ENCODE measurements at places on chromosomes 1 and 21.

- DNase-seq: no peak
These were observed 18.3 kb upstream of the S100A2 start for GRCh38 chr1:153583976-153584375.

- DNase-seq: no peak
These were observed 83.1 kb upstream of the LYPLAL1 start for GRCh38 chr1:219090607-219091006.

DNA sequence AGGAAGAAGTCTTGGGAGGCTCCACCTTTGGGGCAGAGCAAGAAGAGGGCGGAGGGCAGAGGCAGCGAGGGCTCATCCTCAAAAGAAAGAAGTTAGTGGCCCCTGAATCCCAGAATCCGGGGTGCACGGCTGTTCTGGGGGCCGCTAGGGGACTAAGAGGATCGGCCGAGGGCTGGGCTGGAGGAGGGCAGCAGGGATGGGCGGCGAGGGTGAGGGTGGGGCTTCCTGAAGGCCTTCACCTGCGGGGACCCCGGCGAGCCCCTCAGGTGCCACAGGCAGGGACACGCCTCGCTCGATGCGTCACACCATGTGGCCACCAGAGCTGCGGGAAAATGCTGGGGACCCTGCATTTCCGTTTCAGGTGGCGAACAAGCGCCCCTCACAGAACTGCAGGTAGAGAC, 23.9 kb downstream of the COL6A1 start:
- no peak for DNase-seq

DNA sequence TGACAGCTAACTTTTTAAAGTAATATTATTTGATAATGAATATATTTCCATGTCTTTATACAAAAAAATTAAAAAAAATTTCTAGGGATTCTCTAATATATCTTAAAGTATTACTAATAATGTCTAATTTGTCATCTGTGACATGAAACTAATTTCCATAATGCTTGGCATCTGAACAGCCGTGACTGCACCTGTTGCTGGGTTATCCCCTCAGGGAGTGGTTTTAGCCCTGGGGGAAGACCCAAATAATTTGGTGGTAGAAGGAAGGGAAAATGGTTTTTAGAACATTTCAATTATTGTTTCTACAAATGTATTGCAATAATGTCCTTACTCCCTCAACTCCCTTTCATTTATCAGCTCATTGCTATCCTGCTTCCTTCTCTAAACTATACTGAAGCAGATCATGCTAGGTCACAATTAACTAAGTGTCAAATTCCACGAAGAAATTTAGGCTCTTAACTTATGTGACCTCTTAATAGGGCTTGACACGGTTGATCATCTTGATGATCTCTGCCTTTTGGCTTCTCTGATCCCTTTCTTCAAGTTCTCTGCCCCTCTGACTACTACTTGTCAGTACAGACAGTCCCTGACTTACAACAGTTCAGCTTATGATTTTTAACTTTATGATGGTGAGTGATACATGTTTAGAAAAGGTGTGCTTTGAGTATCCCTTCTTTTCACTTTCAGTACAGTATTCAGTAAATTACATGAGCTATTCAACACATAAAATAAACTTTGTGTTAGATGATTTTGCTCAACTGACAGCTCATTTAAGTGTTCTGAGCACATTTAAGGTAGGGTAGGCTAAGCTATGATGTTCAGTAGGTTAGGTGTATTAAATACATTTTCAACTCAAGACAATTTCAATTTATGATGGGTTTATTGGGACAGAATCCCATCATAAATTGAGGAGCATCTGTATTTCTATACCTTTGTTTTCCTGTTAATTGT, 26.4 kb upstream of the DPH5 start:
- DNase-seq: no peak

DNA sequence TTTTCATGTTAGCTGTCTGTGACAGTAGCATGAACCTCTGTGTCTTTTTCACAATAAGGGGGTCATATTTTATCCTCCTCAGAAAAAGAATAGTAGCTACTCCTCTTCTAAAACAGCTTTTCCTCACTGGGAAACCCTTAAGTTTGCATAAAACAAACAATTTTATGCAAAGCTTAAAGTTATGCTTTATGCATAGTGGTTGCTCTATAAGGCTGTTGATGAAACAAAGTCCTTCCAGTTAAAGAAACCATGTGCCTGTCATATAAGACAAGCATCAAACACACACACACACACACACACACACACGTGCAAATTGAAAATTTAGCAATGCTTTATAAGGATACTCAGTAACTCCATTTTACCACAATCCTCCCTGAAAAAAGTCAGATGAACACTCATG, 107.0 kb downstream of the CHD1L start:
- no peak for DNase-seq

- DNase-seq: no peak
These were observed 3.8 kb upstream of the EDN2 start for GRCh38 chr1:41488040-41488951.

- DNase-seq: no peak
These were observed 207.0 kb downstream of the SIPA1L2 start for GRCh38 chr1:232422898-232423297.
